ENCODE measurements at places on chromosomes 3 and 15. TPM values are rescaled to one million over a fixed set of nuclear protein-coding genes. Genes with fewer than 3 reads are reported as not detected.

Gene CAMK2N2
- polyA plus RNA-seq = 0.10 TPM

Gene SPSB4
- polyA plus RNA-seq = 9.9 TPM

Gene RASGRF1
- 45.0 TPM for polyA plus RNA-seq

Gene STAB1
- polyA plus RNA-seq = 58.2 TPM

Gene CA12
- 7.2 TPM for polyA plus RNA-seq

Gene IGDCC3
- 12.6 TPM for polyA plus RNA-seq

Gene SGO1
- polyA plus RNA-seq = 12.3 TPM
